CD8-positive, alpha-beta T cell (primary cell): ENCODE measurements at places on chromosomes 3 and 15. TPM values are rescaled to one million over a fixed set of nuclear protein-coding genes. Genes with fewer than 3 reads are reported as not detected.

GRCh38 chr3:196198771-196199753 is 12.1 kb downstream of the ZDHHC19 start:
- DNase-seq = no peak

- no peak for DNase-seq
Measured at GRCh38 chr15:98977441-98977840, 30.2 kb downstream of the PGPEP1L start.

GRCh38 chr3:190081389-190081788 is 39.3 kb downstream of the P3H2 start:
- no peak for DNase-seq

DNA sequence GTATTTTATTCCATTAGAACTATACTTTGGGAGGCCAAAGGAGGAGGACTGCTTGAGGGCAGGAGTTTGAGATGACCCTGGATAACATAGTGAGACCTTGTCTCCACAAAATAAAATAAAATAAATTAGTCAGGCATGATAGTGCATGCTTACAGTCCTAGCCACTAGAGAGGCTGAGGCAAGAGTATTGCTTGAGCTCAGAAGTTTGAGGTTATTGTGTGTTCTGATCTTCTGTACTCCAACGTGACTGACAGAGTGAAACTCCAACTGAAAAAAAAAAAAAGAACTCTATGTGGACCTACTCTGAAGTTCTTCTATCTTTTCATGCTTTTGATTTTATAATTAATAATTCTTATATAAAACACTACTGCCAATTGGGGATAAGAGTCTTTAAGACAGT is 1560.0 kb upstream of the GBE1 start:
- no peak for DNase-seq

DNA sequence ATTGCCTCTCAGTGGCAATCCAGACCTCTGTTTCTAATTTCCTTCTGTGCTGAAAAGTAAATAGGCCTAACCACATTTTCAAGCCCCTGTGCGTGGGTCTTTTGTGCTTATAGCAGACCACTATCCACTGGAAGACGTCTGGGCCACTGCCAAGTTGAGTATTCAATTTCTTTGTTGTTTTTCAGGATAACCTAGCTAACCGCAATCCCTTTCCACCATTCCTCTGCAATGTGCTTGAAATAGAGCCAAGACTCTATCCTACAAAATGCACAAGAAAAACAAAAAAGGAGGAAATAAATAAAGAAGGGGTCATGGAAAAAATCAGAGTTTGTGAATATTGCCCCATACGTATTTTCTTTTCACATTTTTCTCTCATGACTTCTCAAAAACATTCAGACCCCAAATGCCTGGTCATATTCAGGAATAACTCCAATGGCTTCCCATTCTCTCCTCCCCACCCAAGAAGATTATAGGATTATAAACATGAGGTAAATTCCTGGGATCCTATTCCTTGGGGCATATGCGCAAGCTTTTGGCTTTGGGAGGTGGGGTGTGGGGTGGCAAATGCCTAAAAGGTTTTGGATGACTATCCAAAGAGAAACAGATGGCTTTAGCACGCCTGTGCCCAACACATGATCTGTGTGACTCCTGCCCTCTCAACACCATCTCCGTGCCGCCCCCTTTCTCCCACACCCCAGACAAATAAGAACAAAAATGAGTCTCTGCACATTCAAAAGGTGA is 217.9 kb upstream of the THBS1 start:
- no peak for DNase-seq

DNA sequence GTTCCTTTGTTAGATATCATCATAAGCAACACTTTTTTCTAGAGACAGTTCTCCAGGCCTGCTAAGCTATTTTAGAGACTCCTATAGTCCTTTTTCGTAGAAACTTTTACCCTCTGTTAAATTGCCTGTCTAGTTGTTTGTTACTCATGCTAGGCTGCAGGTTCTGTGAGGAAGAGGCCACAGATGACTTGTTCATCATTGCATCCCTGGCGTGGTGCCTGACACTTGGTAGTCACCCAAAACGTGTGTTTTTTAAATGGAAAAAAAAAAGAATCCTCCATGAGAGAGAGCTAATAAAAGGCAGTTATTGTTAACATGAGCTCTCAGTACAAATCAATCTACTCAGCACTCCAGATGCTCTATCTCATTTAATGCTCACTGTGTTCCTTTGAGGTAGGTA is 35.1 kb downstream of the CCDC54 start:
- no peak for DNase-seq

DNA sequence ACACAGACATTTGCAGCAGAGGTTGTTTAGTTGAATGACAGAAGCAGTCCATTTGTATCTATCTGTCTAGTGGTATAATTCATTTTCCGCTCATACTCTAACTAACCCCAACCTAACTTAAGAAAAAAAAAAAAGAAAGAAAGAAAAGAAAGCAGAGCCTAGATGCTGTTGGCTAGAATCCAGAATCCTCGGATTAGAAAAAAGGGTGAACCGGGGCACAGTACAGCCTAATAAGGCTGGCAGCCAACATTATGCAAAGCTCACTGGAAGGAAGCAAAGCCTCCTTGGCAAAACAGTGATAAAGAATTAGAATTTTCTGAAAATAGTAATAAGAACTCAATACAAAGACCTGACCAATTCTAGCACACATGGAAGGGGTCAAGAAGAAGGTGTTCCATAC is 640.8 kb downstream of the TUSC7 start:
- DNase-seq = no peak

- no peak for DNase-seq
Measured at GRCh38 chr15:82958638-82959037, 6.1 kb upstream of the HOMER2 start.

DNA sequence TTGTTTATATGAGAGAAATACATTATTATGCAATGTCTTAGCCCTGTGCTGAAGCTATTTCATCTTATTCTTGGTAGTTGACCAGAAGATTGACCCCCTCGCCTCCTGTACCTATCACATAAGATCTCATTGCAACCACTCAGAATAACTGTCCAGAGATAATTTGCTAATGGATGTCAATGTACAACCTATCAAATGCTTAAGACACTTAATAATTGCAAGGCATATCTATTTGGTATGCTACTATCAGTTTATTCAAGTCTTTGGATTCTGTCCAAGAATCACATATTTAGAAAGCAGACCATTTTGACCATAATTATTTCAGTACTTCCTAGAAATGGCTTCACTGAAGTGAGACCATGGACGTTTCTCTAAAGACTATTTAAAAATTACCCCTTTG is 241.6 kb downstream of the GAP43 start:
- DNase-seq = no peak

- no peak for DNase-seq
Measured at GRCh38 chr3:126954141-126954842, 28.6 kb upstream of the PLXNA1 start.

- no peak for DNase-seq
Measured at GRCh38 chr3:52650439-52650838, 35.3 kb downstream of the PBRM1 start.

DNA sequence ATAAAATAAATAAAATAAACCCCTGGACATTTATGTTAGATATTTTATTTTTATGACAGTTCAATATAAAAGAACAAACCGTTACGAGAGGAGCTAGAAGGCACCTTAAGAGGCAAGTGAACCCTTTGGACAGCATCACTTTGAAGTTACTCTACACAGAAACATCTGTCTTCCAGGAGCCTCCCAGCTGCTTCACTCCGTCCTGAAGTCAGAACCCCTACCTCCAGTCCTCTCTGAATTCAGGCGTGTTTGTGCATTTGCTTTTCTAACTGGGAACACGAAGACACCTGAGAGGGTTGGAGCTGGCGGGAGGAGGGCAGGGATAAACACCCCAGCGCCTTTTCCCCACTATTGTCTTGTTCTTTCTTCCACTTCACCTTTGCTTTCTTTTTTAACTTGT is 46.2 kb downstream of the CMTM7 start:
- DNase-seq = no peak

DNA sequence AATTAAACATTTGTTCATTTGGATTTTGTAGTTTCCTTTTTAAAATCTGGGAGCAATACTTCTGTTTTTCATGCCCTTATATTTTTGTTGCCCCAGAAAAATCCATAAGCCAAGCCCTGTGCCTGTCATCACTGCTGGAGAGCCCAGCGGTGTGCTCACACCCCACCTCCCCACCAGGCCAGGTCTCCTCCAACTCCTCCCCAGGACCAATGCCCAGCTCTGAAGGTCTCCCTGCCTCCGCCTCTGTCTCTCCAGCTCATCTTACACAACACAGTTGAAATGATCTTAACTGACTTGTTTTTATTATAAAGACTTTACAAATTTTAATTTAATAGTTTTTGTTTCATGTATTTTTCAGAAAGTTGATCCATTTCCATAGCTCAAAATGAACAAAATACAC is 66.4 kb downstream of the RHCG start:
- DNase-seq = no peak

DNA sequence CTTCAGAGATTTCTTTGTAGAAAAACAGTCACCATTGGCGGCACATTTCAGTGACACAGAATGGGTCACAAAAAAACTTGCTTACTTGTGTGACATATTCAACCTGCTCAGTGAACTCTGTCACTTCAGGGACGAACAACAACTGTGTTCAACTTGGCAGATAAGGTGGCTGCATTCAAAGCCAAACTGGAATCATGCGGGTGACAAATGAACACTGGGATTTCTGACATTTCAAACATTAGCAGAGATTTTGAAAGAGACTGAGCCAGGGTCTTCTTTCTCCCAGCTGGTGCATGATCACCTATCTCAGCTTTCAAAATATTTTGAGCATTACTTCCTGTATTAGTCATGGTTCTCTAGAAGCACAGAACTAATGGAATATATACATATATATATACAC is 1.9 kb upstream of the EID1 start:
- no peak for DNase-seq

DNA sequence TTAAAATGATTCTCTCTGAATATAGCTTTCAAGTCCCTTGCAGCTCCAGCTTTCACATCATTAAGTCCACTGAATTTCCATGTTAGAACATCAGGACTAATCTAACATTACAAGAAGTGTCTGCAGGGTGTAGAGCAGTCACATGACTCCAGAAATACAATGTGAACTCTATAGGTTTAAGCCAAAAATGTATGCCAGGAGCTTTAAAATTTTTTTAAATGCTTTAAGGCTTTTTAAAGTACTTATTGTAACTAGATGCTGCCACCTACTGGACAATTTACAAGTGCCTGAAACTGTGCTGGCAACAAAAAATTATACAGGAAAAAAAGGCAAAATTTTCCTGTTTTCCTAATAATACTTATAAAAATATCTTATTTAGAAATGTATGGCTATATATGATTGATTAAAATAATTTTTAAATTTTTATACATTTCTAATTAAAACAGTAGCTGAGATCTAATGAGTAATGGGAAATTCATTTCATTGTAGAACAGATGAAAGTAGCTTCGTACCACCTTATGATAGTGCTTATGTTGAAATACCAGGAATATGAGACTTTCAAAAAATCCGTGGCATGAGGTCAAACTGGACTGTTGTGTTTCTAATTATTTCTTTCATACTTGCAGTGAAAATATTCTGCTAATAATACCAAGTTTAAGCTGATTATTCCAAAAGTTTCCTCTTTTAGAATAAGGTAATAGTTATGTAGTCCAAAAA is 25.7 kb downstream of the FSIP1 start:
- DNase-seq = no peak

- DNase-seq = no peak
Measured at GRCh38 chr3:66823009-66823397, 175.1 kb upstream of the KBTBD8 start.

DNA sequence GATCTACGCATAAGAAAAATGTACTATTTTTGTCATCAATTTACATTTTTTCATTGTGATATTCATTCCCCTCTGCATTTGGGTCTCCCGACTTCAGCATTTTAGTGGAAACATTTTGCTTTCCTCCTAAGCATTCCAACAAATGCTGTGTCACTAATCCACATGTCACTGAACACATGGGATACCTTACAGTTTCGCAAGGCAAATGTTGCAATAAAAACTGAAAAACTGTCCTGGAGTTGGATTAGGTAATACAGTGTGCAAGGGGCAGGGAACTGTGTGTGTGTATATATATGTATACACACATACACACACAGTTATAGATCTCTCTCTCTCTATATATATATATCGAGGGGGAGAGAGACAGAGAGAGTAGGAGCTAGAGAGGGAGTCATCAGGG is 632.2 kb downstream of the MAGI1 start:
- no peak for DNase-seq

DNA sequence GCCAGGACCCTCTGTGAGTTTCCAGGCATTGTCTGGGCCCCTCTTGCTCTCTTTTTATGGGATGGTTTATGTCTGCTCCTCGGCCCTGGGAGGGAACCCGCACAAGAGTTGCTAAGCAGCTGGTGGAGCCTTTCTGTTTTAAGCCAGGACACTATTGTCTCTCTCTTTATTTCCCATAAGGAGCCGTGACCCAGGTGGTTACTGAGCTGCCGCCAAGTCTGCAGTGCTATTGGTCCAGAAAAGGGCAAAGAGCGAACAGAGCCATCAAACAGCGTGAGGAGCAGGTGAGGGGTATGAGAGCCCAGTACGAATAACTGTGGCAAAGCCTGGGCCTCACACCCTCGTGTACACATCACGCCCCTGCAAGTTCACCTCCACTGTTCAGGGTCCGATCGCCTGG is 280.2 kb downstream of the SHQ1 start:
- no peak for DNase-seq

DNA sequence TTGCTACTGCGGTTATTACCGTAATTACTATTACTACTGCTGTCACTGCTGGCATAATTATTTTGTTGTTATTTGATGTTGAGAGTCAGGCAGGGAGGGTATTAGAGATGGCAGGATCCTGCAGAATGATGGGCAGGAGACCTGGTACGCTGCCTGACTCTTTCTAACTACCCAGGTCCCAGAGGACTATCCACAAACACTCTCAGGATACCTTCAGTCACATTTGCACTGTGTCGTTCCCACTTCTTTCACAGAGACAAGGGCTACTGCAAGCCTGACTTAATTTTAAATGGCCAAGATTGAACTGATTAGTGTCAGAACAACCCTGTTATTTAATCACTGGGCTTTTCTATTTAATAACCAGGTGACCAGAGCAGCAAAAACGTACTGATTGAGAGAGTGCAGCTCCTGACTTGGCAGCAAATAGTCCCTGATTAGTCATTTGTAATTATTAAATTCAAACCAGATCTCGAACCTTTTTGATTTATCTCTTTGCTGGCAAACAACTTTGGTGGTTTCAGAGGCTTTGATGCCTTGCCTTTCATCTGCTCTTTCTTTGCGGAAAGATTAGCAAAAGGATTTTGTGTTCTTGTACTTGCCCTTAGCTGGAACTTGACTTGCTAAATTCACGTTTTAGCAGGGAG is 88.8 kb upstream of the ARHGEF3 start:
- DNase-seq = peak; percentile 17

- DNase-seq = no peak
Measured at GRCh38 chr3:18097989-18098388, 327.1 kb downstream of the SATB1 start.

GRCh38 chr3:182118066-182118465 is 406.3 kb downstream of the SOX2 start:
- DNase-seq = no peak

The CHRNA3 gene
- not detected for total RNA-seq

The FSD2 gene
- total RNA-seq = not detected

The TF gene
- 0.61 TPM for total RNA-seq

The UBA7 gene
- 196 TPM for total RNA-seq

The GNAT1 gene
- total RNA-seq = 0.30 TPM

The FBXW12 gene
- total RNA-seq = not detected

The ARL14 gene
- total RNA-seq = not detected

The SH3GL3 gene
- total RNA-seq = not detected

The PIF1 gene
- 0.50 TPM for total RNA-seq

The SYNPR gene
- total RNA-seq = not detected
